ENCODE measurements at places on chromosomes 6 and 20. TPM values are rescaled to one million over a fixed set of nuclear protein-coding genes. Genes with fewer than 3 reads are reported as not detected.

Gene FAXC
- total RNA-seq: 5.3 TPM

DNA sequence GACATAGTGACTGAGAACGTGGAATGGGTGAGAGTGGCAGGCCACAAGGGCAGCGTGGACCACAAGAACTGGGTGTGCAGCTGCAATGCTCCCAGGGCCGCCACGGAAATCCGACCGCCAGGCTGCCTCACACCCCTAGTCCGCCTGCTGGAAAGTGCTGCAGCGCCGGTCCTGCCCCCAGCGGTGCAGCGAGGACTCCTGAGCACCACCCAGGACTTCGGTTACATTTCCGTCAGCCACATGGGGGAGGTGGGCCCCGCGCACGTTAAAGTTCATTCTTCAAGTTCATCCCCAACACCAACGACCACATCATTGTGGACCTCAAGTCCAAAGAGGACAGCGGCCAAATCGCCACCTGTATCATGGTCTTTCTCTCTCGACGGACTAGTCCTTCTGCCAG, 126.1 kb upstream of the CARMIL1 start:
- DNase-seq: no peak

GRCh38 chr20:52654567-52654966, 317.6 kb upstream of the TSHZ2 start:
- DNase-seq: no peak

GRCh38 chr6:19180348-19181072, 656.7 kb upstream of the ID4 start:
- DNase-seq: peak; percentile 46

GRCh38 chr20:50320901-50321796, 130.5 kb downstream of the CEBPB start:
- peak; percentile 98 for DNase-seq

Gene CDSN
- total RNA-seq: 2.4 TPM

- no peak for DNase-seq
Measured at GRCh38 chr20:37310951-37311350, 21.5 kb downstream of the MANBAL start.

DNA sequence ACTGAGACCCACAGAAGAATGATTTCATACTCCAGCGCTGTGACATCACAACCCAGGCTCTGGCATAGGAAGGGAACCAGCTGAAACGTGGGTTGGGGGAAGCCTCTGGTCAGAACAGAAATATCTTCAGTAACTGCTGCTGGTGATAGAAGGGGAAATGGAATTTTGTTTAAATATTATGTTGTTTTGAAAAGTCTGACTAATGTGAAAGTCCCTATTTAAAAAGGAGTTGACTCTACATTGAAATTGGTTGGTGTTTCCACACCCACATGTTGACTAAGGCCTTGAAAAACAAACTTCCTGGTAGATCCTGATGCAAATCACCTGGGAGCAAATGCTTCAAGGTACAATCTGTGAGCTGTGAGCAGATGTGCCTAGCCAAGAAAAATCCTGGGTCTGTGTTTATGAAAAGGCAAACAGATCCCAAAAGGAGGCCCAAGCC, 24.5 kb upstream of the TCP11 start:
- no peak for DNase-seq
